NCI-H774 (cell line): ENCODE measurements at places on chromosomes 5 and 9.

DNA sequence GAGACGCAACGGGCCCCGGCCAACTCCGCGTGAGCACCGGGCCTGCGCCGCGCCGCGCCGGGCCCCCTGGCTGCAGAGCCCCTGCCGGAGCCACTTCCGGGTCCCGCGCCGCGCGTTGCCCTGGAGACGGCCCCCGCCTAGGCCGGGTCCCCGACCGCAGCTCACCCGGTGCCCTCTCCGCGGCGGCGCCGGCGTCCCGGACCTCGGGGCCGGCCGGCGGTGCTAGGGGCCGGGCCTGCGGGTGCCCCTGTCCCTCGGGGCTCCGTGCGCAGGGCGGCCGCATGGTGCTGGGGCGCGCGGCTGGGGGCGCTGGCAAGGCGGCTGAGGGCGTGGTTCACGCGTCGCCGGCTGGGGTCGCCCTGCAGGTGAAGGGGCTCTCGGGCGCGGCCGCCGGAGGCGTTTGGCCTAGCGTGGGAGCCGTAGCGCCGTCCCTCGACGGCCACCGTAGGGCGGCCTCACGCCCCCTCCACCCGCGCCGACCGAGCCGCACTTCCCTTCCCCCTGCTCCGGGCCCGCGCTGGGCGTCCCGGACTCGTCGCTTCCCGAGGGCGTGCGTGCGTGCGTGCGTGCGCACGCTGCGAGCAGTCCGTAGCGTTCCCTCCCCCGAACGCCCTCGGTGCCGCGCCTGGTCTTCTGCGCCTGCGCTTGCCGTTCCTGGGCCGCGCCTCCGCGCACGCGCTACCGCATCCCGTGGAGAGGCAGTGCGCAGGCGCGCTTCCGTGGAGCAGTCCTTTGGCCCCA lies at the start of gene TMEM250:
Gene TMEM250, minus strand, starts transcription at position 556 of the 741 bp plus-strand sequence. CDS start 1,975 bp downstream, outside the sequence.
- DNase-seq, result peak; percentile 98

DNA sequence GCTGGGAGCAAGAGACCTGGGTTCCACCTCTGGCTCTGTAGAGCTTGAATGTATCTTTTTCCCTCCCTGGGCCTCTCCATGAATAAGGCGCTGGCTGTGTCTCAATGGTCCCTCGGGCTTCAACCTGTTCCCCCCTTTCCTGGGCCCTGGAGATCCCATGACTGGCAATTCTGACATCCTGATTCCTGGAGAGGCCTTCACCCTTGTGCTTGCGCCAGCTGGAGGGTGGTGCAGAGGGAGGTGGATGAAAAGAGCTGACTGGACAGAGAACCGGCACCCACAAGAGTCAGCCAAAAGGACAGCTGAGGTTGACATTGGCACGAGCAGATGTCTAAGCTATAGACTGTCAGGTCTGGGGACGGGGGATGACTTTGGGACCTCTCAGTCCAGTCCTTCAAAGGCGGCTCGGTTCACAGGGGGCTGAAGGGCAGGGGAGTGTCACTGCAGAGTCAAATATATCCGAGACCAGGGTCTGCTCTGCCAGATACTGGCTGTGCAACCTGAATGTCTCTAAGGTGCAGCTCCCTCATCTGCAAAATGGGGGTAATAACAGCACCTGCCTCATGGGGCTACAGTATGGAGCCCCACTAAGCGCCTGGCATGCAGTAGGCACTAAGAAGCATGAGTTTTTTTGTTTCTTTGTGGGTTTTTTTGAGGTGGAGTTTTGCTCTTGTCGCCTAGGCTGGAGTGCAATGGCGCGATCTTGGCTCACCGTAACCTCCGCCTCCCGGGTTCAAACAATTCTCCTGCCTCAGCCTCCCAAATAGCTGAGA lies 13.8 kb downstream of the DNM1 start:
- DNase-seq, result no peak

GRCh38 chr5:157944077-157944633 lies 85.2 kb upstream of the CLINT1 start:
- no peak for DNase-seq

DNA sequence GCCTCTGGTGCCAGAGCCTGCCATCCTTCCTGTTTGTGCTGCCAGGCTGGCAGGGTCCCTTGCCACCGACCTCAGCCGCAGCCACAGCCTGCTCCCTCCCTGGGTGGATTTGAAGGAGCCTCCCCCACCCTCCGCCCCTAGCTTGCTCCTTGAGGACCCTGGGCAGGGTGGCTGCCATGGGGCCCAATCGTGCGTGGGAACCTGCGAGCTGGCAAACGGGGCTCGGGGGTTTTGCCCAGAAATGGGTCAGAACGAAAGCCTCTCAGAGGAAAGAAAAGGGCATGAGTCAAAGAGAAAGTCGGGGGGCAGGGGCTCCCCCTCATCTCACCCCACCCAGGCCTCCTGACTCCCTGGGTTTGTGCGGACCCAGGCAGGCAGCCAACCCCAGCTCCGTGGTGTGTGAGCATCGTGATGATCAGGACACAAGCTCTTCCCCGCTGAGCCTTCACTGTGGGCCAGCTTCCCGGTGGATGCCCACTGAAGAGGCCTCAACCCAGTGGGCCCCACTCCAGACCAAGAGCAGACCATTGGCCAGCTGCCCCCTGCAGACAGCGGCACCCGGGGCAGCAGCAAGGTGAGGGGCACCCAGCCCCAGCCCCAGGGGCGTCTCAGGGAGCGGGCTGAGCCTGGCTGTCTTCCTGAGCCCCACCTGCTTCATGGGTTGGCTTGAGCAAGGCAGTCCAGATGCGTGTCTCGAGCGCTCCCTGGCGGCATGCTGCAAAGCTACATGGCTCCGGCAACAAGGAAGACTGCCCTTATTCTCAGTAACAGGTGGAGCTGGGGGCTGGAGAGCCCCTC lies 3.0 kb upstream of the FUT7 start:
- peak; percentile 87 for DNase-seq

- DNase-seq, result no peak
Measured at GRCh38 chr5:176583076-176583475, 26.9 kb downstream of the GPRIN1 start.

DNA sequence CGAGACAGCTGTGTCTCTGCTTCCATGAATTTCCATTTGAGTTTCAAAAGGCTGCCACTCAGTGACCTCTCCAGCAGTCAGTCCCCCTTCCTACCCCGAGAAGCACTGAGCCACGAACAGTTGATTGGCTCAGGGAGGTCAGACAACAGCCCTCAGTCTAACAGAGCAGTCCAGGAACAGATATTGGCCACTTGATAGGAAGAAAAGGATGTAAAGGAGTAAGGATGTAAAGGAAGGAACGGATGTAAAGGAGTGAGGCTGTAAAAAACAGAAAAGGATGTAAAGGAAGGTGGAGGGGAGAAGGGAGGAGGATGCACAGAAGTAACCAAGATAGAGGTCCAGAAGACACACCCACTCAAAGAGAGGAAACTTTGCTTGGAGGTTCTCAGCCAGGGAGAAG lies 3.2 kb upstream of the NR4A3 start:
- DNase-seq, result no peak

DNA sequence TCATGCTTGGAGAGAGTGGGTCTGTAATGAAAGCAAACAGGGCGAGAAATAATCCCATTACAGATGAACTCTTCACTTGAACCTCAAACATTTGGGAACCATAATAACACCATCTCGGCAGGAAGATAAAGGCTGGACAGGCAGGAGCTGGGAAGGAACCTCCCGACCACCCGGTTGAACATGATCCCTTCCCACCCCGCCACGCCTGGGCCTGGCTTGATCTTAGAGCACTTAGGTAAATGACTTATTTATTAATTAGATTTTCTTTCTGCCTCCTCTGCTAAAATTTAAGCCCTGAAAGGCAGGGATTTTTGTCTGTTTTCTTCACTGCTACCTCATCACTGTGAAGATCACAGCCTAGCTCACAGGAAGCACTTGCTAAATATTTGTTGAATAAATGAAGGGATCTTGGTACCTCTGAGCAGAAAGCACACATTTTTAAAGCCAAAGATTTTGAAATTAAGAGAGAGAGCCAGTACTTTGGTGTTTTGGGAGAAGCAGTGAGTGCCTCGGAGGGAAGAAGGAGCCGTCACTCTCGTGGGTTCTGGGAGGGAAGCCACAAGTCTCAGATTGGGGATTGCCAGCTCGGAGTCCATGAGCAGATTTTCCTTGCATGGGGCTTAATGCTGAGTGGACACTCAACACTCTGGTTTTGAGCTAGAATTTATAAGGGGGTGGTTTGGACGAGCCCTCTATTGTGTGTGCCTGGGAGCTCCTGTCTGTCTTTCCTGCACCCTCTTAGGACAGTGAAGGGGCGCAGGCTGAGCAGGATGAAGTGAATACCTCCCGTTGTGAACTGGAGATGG lies 133.3 kb downstream of the MACROH2A1 start:
- no peak for DNase-seq

GRCh38 chr9:38401994-38402393 lies 9.5 kb downstream of the ALDH1B1 start:
- no peak for DNase-seq

DNA sequence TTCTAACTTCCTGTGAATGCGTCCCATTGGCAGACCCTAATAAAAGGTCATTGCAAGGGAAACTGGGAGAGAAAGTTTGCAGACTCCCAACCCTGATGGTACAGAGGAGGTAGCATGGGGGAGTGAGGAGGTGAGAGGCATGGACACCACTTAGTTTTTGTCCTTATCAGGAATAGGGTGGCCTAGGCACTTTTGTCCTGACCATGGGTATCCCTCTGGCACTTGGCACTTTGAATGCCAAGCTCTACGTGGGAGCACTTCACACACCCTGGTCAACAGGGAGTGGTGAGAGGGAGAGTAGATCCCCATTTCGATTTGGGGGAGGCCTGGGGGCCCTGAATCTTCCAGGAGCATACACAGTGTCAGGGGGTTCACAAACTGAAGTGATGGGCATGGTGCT lies 75.6 kb upstream of the SH3PXD2B start:
- DNase-seq, result no peak

DNA sequence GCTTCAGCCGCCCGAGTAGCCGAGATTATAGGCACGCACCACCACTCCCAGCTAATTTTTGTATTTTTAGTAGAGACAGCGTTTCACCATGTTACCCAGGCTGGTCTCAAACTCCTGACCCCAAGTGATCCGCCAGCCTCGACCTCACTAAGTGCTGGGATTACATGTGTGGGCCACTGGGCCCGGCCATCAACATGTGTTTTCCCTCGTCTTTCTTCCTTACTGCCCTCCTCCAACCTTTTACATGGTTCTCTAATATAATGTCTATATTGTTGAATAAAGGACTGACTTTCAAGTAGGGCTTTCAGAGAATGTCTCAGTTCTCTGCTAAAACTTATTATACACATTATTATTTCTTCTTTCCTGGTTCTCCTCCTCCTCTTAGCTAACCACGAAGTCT lies 21.3 kb upstream of the PCAT7 start:
- DNase-seq, result no peak

DNA sequence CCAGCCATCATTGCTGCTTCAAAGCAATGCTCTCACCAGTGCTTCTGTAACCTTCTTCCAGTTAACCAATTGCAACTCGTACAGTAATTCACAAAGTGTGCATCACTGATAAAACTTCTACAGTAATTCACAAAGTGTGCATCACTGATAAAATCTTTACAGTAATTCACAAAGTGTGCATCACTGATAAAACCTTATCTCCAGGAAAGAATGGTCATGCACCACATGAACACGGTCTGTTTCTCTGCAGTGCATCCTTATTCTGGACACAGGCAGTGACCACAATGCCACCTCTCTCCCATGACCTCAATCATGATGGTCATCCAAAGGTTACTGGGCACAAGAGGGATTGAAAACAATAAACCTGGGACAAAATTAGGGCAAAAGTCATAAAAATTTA lies 153.6 kb downstream of the TSSK1B start:
- DNase-seq, result no peak

DNA sequence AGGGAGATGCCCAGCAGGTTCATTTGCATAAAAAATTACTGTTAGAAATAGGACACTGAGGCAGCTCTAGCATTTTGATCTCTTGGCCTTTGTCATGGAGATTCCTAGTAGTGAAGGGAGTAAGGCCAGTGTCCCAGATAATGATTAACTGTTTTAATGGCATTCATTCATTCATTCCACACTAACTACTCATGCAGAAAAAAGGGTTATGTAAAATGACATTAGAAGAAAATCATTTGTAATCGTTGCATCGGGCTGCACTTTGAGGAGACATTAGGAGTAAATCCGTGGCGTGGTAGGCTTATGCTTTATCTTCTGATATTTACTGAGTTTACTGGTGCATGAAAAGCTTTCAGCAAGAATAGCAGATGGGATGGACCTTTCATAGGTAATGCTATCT lies 82.6 kb upstream of the GRHPR start:
- no peak for DNase-seq

DNA sequence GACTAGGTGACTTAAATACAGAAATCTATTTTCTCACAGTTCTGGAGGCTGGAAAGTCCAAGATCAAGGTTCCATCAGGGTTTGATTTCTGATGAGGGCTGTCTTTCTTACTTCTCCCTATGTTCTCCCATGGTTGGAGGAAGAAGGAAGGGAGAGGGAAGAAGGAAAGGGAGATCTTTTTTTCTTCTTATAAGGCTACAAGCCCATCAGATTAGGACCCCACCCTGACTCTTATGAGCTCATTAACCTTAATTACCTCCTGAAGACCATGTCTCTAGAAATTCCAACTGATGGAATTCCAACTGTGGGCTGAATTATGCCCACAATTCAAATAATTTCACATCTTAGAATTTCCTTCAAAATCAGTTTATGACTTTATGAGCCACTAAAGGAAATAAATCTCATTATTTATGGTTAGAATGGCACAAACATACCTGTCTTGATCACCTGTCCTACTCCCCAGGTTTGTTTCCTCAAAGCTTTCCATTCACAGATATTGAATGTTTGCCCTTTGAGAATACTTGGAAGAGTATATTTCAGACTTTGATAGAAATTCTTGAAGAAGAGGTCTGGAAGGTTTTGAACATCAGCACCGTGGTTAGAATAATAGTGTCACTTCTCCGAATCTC lies 7.6 kb downstream of the PPWD1 start:
- no peak for DNase-seq

- no peak for DNase-seq
Measured at GRCh38 chr5:150123542-150123941, 32.1 kb downstream of the PDGFRB start.

DNA sequence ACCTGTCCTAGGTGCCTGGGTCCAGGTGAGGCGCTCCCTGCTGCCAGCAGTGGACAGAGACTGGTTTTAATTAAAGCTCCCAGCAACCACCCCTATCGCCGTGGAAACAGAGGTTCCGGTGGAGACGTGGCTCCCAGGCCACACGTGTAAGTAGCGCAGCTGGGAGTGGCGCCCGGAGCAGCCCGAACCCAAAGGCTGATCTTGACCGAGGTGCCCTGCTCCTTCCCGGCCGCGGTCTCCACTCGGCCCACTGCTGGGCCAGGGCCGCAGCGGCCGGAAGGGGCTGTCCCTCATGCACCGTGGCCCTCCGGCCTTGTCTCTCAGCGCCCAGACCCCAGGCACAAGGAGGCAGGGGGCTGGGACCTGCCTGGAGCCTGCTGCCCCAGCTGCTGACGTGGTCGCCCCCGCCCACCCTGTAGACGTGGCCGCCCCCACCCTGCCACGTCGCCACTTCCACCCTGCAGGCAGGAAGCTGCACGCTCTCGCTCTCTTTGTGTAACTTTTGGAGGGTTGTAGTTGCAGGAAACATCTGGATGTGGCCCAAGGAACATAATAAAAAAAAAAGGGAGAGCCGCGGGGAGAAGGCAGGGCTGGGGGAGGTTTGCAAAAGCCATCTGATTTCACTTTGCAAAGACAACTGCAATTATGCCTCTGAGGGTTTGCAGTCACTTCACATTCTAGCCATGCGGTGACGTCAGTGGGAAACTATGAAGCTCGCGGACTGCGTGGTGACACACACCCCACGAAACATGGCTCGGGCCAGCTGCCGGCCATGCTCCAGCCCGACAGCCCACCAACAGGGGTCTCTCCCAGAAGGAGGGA lies 129.9 kb downstream of the RXRA start:
- no peak for DNase-seq
